ENCODE measurements at places on chromosomes 3 and 15. TPM values are rescaled to one million over a fixed set of nuclear protein-coding genes. Genes with fewer than 3 reads are reported as not detected.

DNA sequence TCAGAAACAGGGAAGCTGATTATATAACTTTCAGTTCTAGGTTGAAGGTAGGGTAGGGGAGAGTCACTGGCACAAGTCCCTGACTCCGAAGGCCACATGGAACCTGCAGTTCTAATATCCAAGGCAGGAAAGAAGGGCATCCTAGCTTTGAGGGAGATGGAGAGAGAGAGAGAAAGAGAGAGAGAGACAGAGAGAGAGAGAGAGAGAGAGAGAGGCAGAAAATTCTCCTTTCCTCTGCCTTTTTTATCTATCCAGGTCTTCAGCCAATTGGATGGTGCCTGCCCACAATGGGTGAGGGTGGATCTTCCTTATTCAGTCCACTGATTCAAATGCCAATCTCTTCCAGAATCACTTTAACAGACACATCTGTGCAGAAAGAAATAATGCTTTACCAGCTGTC, 35.7 kb upstream of the TMEM45A start:
- no peak for DNase-seq

- no peak for DNase-seq
Observed at GRCh38 chr3:30435861-30436331, 170.5 kb upstream of the TGFBR2 start.

The KY gene
- 1.5 TPM for polyA plus RNA-seq

DNA sequence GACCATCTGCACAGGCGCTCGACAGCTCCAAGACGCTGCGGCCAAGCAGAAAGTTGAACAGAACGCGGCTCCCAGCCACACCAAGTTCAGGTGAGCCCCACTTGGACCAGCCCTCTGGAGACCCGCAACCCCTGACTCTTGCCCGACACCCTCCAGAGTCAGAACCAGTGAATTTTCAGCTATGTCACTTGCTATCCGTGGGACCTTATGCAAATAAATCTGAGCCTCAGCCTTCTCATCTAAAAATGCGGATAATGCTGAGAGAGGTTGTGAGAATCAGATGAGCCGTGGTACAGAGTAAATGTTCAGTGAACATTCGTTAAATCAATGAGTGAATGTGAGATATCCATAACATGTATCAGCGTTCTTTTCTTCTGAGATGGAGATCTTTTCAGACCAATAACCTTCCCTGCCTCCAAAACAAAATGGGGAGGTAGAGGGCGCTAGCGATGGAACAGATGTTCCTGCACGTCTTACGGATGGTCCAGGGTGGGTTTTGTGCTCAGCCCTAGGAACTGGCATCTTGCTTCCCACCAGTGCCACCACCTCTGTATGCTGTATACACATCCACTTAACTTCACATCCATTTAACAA, 524 bp downstream of the MRPS11 start:
- no peak for DNase-seq

- no peak for DNase-seq
Observed at GRCh38 chr15:31269816-31270575, 56.6 kb upstream of the KLF13 start.

The ATRIP gene
- 13.4 TPM for polyA plus RNA-seq

DNA sequence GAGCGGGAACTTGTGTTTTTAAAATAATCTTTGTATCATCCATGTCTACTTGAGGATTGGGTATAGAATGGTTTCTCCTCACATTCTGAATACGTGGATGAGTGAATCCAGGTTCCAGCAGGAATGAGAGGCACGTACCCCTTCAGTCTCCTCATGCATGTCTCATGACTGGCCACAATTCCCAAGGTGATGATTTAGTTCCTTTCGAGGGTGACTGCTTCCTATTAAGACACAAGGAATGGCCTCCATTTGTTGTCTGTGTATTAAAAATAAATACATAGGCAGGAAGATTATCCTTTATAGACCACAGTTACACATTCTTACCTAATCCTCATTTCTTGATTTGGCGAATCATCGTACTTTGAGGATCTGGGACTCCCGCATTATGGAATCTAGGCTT, 217.0 kb upstream of the LRIG1 start:
- DNase-seq, result no peak

The CPN2 gene
- polyA plus RNA-seq, result 0.69 TPM

DNA sequence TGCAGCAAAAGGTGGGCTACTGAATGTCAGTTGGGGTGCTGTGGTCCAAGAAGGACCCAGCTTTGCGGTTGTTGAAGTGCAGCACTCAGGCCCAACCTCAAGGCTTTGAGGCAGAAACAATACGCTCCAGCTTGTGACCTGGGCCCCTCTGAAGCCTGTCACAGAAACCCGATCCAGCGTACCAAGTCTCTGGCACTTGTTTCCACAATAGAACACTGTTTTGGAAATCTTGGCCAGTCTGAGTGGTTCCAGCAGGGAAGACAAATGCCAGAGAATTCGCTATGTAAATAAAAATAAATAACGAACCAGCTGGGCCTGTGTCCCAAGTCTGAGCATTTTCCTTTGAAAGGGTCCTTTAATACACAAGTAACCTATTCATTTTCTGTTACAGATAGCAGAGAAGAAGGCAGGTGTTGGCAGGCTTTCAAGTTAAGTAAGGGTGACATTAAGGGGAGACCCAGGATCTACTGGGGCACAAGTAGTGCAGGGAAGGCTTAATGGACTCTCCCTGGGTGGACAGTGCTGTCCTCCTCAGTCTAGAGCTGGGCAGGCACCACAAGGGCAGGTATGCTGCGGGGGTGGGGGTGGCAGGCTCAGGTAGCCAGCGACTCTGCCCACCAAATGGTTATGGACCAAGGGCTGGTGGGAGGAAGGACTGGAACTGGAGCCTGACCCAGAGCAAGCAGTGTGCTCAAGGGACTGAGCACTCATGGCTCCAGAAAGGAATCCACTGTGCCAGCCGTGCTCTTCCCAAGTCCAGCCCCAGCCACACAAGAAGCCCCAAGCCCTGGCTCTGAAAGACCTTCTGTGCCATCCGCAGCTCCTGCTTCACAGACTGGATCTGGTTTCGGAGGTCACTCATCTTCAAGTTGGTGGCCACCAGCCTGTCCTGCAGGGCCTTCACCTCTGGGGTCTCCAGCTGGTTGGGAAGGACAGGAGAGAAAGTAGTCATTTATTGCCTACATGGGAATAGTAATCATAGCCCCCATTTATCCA, 26.3 kb downstream of the CCDC13 start:
- peak; percentile 73 for DNase-seq

DNA sequence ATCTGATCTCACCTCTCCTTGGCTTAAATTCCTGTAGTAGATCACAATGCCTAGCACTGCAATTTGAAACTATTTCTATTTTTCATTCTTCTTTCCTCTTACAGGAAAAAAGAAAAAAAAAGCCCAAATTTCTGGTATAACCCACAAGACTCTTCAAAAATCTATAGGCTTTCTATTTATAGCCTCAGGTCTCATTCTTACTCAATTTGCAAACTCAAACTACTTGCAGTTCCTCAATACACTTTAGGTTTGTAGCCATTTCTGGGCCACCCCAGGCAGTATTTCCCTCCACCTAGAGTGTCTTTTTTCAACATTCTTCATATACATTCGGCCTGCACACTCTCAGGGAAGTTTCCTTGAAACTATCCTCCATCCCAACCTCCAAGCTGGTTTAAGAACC, 169.0 kb downstream of the TBC1D5 start:
- no peak for DNase-seq

The ROPN1 gene
- not detected for polyA plus RNA-seq

DNA sequence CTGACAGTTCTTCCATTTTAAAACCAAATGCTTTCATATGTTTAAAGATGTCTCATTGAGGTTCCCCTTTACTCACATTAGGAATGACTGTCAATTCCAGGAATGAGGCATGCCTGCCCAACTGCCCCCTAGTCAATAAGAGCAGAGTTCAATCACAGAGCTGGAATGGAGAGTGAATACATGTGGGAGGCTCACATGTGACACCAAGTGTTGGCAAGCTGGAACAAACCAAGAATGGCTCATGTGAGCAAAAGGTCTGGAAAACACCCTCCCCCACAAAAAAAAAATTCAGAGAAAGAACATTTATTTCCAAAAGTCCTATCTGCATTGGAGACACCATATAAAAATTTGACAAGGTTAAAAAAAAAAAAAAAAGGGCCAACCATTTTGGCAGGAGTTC, 3.7 kb downstream of the PBRM1 start:
- no peak for DNase-seq

DNA sequence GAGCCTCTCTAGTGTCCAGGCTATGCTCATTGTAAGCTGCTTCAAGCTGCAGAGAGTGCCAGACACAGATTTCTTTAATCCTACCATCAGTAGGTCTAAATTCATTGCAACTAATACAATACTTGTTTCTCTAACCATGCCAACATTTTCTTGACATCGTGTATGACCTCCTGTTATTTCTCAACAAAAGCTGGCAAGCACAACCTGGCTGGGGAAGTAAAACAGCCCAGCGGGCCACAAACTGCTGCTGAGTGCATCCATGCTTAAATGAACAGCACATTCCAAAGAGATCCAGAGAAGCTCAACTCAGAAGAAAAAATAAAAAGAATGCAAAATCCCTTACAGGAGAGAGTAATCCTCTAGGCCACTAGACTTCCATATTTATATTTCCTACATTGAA, 36.5 kb downstream of the GMNC start:
- DNase-seq, result no peak

- DNase-seq, result no peak
Observed at GRCh38 chr3:162538906-162539305, 1042.3 kb downstream of the OTOL1 start.

GRCh38 chr15:31858026-31858425, 172.3 kb upstream of the CHRNA7 start:
- DNase-seq, result no peak

DNA sequence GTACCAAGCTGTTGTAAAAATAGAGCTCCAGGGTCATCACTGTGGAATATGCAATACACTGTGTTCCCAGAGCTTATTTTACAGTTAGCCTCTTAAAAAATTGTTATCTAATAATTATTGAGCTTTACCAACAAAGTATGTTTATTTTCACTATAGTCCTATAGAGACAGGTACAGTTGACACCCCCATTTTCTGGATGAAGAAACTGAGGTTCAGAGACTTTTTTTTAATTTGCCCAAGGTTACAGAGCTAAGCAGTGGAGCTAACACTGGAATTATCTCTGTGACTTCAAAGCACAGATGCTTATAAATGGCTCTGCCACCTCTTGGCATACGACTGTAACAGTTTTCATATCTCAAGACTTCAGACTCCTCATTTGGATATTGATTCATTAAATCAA, 126.4 kb downstream of the FEZF2 start:
- DNase-seq, result no peak

The ZNF662 gene
- polyA plus RNA-seq, result 23.4 TPM

The PLSCR2 gene
- polyA plus RNA-seq, result 1.8 TPM

- DNase-seq, result peak; percentile 36
Observed at GRCh38 chr3:152269831-152270734, 1.4 kb downstream of the MBNL1 start.

The FBN1 gene
- 99.6 TPM for polyA plus RNA-seq

- no peak for DNase-seq
Observed at GRCh38 chr15:80070840-80071239, 11.4 kb downstream of the ZFAND6 start.

- DNase-seq, result no peak
Observed at GRCh38 chr3:193489949-193490348, 64.7 kb downstream of the ATP13A4 start.

- DNase-seq, result no peak
Observed at GRCh38 chr3:81443958-81444357, 317.5 kb downstream of the GBE1 start.

GRCh38 chr3:194380326-194380725, 10.8 kb upstream of the LRRC15 start:
- no peak for DNase-seq

The CHRNA5 gene
- polyA plus RNA-seq, result 6.3 TPM

GRCh38 chr15:101316529-101316928, 21.5 kb upstream of the SNRPA1 start:
- DNase-seq, result no peak

DNA sequence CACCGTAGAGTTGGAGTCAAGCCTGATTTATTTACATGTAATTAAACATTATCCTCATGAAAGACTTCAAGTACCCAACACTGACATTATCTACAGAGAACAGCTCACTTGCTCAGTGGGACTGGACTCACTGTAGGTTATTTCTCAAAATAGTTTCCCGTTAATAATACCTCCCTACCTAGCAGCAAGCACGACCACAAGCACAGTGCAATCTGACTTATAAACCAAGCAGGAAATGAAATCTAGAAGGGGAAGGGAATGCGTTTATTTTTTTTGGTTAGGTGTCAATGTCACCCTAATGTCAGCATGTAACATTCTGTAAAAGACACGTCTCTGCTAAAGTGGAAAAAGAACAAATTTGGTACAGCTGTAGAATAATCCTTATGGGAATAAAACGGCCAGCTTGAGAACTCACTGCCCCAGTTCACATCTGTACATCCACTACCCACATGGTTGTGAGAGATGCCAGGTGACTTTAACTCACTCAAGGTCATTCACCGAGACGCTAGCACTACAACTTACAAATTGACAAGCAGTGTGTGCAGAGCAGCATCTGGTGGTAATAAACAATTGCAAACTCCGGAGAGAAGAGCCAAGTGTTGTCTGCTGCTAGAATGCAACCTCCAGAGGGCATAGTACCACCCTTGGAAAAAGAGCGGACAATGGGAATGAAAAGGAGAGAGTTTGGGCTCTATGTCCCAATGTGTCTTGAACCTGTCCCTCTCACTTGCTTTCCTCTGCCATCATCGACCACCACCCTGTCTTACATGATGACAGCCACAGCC, 242.5 kb downstream of the CADPS start:
- DNase-seq, result no peak

The SYNPR gene
- 0.14 TPM for polyA plus RNA-seq

GRCh38 chr15:96354731-96355567, 24.4 kb downstream of the NR2F2 start:
- DNase-seq, result peak; percentile 61

GRCh38 chr3:40200692-40201316, 108.7 kb upstream of the EIF1B start:
- no peak for DNase-seq

- no peak for DNase-seq
Observed at GRCh38 chr3:44031387-44032380, 210.0 kb upstream of the TOPAZ1 start.

- DNase-seq, result no peak
Observed at GRCh38 chr3:53709256-53709655, 137.0 kb downstream of the CHDH start.

Data from right renal cortex interstitium (tissue), 3 donors.